ENCODE measurements at places on chromosomes 6 and 20. TPM values are rescaled to one million over a fixed set of nuclear protein-coding genes. Genes with fewer than 3 reads are reported as not detected.

GRCh38 chr20:5606350-5606749, 143.9 kb upstream of the SHLD1 start:
- no peak overlapping the region for H3K4me3 ChIP-seq
- H3K36me3 ChIP-seq = peaks cover 21% of the 10 kb centered on the region
- no peaks in the 10 kb centered on the region for H3K27me3 ChIP-seq
- H3K4me1 ChIP-seq = peaks cover 17% of the 10 kb centered on the region
- no peak for DNase-seq

- H3K4me3 ChIP-seq = no peak overlapping the region
- no peaks in the 10 kb centered on the region for H3K27me3 ChIP-seq
- H3K27ac ChIP-seq = no peak overlapping the region
- no peaks in the 10 kb centered on the region for H3K4me1 ChIP-seq
- no peaks in the 10 kb centered on the region for H3K36me3 ChIP-seq
- DNase-seq = no peak
Measured at GRCh38 chr6:137133122-137133521, 40.3 kb downstream of the IL22RA2 start.

- H3K4me3 ChIP-seq = no peak overlapping the region
- no peaks in the 10 kb centered on the region for H3K36me3 ChIP-seq
- no peak overlapping the region for H3K27ac ChIP-seq
Measured at GRCh38 chr20:16143596-16143995, 429.7 kb downstream of the KIF16B start.

DNA sequence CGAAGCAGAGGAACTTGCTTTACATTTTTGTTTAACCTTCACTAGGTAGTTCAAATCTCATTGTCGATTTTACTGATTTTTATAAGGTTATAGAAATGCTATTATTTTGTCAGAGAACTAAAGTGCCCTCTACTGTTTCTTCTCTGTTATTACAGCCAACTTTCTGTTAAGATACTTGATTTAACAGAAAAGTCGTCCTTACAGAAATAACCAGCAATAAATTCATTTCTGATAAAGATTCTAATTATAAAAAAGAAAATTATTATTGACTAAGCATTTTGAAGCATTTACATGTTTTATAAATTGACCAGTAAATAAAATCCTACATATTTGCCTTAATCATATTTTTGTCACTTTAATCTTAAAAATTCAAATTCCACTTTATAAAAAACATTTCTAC, 60.8 kb downstream of the OGFRL1 start:
- H3K4me3 ChIP-seq = no peak overlapping the region
- no peaks in the 10 kb centered on the region for H3K27me3 ChIP-seq
- no peak overlapping the region for H3K27ac ChIP-seq
- no peak for DNase-seq
- H3K4me1 ChIP-seq = no peaks in the 10 kb centered on the region

DNA sequence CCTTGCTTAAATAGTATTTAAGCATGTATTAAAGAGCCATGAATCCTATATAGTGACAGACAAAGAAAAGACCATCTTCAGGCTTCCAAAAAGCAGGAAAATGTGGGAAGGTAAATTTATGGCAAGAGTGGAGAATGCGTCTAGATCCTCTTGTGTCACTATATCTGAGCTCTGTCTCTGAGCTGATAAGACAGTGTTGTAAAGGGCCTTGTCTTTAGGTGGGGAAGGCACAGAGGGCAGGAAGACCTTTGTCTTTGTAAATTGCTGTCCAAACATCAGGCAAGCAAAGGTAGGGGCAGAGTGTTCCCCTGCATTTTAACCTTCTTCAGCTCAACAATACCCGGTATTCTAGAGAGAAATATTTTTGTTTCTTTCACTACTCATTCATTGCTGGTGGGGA, 33.9 kb upstream of the MBOAT1 start:
- no peak overlapping the region for H3K27ac ChIP-seq
- no peak overlapping the region for H3K4me3 ChIP-seq
- no peaks in the 10 kb centered on the region for H3K27me3 ChIP-seq
- H3K4me1 ChIP-seq = peaks cover 4% of the 10 kb centered on the region

- peaks cover 5% of the 10 kb centered on the region for H3K4me1 ChIP-seq
- no peaks in the 10 kb centered on the region for H3K27me3 ChIP-seq
- H3K27ac ChIP-seq = peak overlapping the region; percentile 86
- peak overlapping the region; percentile 80 for H3K4me3 ChIP-seq
- DNase-seq = peak; percentile 57
- H3K36me3 ChIP-seq = peaks cover 15% of the 10 kb centered on the region
Measured at GRCh38 chr6:32152769-32153563, 975 bp upstream of the PPT2 start.

Gene LAMA4
- 28.5 TPM for total RNA-seq

Gene CAGE1
- not detected for total RNA-seq

Gene NSFL1C
- total RNA-seq = 46.2 TPM

Gene TSBP1
- total RNA-seq = not detected

Gene LY6G5C
- total RNA-seq = 1.6 TPM

All from SJCRH30 (cell line).